GM19239 (cell line): ENCODE measurements at places on chromosomes 12 and 14.

DNA sequence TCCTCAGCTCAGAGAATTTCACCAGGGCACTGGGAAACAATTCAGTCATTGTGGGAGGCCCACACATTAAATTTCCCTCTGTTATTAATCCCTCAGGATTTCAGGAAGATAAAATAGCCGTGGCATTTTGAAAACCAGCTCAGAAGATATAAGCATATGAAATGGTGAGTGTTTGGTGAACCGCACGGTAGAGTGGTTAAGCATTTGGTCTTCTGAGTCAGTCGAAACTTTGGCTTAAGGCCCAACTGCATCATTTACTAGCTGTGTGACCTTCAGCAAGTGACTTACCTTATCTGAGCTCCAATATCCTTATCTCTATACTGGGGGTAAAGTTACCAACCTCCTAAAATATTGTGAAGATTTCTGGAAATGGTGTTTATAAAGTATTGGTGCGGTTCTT, 5.2 kb upstream of the VRK1 start:
- no peak for DNase-seq

DNA sequence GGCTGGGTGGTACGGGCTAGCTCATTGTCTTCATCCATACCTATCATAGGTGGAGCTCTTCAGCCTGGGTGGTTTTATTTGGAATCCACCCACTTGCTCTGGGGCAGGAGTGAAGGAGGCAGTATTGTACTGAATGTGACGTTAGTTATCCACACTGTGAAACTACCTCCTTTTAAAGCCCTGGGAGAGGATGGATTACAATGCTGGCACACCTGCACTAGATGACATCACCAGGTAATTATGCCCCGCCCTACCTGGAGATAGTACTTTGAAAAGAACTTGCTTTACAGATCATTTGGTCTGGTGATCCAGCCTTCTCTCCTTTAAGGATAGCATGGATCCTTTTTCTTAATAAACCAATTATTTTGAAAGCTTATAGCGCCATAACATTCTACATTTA, 78.0 kb downstream of the B4GALNT3 start:
- no peak for DNase-seq

DNA sequence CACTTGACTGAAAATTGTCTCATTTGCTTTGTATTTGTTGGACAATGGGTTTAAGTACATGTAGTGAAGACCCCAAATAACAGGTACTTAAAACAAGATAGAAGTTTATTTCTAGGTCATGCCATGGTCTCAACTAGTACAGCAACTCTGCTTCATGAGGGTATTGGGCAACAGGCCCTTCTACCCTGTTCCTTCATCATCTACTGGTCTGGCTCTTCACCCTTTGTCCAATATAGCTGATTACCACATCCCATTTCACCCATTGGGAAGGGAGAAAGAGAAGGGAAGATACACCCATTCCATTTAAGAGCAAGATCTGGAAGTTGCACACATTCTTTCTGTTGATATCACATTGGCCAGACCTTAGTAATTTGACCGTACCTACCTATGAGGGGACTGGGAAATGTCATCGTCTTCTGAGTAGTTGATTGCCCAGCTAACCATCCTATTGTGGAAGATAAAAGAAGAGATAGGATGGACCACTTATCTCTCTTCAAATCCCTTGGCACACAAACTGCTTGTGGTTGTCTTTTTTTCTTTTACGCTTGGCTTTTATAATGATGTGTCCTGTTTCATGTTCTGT, 104.6 kb downstream of the DIP2B start:
- no peak for DNase-seq

DNA sequence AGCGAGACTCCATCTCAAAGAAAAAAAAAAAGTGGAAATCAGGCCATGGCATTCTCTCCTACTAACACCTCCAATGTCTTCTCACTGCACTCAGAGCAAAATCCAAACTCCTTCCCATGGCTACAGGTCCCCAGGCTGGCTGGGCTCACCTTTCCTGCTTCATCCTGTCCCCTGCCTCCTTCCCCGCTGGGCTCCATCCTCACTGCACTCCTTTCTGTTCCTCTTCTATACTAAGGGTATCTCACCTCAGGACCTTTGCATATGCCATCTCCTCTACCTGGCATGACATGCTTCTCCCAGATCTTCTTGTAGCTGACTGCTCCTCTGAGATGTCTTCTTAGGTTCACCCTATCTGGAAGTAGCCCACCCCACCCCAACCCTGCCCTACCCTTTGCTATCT, 111.1 kb downstream of the DPF3 start:
- DNase-seq, result no peak

DNA sequence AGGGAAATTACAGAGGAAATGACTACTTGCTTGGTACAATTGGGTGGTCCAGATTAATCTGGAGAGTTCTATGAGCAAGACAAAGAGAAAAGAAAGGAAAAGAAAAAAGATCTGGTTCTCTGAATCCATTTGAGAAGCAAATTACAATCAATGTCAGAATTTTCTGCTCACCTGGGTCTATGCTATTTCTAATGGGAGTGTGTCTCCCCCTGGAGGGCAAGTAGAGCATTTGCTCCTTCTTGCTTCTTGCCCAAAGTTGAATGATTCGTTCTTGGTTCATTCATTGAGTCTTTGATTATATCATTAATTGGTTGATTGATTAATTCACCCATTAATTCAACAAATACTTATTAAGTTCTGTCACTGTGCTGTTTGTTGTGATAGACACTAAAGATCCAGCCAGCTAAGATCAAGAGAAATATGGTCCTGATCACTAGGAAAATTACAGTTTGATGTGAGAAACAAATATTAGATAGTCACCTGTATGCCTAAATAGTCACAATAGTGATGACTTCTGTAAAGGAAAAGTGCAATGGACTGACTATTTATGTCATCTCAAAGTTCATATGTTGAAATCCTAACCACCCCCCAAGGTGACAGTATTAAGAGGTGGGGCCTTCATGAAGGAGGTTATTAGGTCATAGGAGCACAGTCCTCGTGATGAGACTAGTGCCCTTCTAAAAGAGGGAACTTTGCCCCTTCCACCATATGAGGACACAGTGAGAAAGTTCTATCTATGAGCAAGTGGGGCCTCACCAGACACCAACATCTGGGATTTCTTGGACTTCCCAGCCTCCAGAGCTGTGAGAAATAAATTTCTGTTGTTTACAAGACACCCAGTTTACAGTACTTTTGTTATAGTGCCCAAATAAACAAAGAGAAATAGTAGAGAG, 8.0 kb upstream of the ASB8 start:
- DNase-seq, result peak; percentile 38

DNA sequence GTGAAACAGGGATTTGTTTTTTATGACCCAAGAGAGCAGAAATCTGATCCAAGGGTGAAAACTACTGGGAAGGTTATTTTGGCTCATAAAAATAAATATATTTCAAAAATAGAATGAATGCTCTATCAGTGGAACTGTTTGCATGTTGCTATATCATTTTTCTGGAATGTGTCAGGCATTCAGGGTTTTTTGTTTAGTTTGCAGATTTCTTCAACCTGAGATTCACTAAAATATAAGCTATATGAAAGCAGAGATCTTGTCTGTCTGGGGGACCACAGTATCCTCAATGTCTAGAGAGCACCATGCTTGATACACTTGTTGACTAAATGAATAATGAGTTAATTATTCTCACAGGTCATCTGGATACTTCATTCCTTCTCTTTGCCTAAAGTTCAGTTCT, 165.1 kb downstream of the NUBPL start:
- no peak for DNase-seq

GRCh38 chr14:36450550-36450949, 69.5 kb downstream of the NKX2-1 start:
- no peak for DNase-seq

DNA sequence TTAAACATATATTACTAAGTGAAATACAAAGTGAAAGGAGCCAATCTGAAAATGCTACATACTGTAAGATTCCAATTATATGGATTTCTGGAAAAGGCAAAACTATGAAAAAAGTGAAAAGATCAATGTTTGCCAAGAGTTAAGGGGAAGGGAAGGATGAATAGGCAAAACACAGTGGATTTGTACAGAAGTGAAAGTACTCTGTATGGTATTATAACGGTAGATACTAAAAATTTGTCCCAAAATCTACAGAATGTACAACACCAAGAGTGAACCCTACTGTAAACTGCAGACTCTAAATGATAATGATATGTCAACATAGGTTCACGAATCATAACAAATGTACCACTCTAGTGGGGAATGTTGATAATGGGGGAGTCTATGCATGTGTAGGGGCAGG, 17.8 kb downstream of the EEA1 start:
- no peak for DNase-seq

GRCh38 chr12:2688381-2688931, 106.3 kb upstream of the FKBP4 start:
- DNase-seq, result no peak

DNA sequence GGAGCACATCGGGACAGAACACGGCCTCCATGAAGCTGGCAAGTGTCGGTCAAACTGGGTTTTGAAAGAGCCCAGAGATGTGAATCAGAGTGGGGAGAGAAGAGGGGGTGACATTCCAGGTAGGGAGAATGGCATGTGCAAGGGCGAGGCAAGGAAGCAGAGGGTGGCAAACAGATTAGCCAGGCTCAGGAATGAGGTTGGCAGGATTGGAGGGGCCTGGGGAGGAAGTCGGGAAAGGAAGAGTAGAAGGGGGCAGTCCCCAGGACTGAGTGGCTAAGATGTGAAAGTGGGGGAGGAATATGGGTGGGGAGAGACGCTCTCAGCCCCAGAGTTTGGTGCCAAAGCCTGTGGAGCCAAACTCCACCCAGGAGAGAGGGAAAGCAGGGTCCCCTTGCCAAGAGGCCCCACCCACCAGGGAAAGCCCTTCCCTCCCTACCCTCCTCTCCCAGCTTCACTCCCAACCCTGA, 5.5 kb upstream of the HDAC7 start:
- no peak for DNase-seq

GRCh38 chr14:105476097-105476830, 1.6 kb downstream of the CRIP2 start:
- DNase-seq, result no peak

DNA sequence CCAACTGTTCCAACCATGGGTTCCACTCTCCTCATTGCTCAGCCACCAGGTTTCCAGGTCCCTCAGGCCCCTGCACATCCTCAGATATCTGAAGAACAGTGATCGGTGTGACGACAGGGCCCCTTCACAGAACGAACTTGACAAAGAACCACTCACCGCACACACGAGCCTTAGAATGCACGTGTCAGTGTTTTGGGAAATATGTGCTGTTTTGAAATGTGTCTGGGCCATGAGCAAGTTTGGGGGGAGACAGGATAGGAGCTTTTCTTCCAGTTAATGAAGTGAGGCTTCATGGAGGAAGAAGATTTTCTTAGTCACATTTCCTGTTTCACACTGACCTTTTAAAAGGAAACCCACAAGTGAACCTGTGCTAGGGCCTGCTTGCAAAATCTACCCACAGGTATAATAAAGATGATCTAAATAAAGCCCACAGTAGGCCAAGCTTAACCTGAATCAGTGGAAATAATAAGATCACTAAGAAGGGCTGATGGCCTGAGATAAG, 58.6 kb downstream of the ZFP36L1 start:
- DNase-seq, result peak; percentile 49

DNA sequence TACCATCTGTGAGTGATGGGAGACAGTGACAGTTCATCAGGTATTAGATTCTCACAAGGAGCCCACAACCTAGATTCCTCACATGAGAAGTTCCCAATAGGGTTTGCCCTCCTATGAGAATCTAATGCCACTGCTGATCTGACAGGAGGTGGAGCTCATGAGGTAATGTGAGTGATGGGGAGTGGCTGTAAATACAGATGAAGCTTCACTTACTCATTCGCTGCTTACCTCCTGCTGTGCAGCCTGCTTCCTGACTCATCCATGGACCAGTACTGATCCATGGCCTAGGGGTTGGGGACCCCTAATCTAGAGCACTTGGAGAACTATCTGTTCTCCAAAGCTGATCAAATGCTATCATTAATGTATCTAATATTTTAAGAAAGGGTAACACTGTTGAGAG, 17.7 kb downstream of the CLEC2D start:
- DNase-seq, result no peak
